ENCODE measurements at places on chromosomes 11 and 22.

- DNase-seq, result no peak
Measured at GRCh38 chr11:117582433-117582832, 214.6 kb downstream of the DSCAML1 start.

DNA sequence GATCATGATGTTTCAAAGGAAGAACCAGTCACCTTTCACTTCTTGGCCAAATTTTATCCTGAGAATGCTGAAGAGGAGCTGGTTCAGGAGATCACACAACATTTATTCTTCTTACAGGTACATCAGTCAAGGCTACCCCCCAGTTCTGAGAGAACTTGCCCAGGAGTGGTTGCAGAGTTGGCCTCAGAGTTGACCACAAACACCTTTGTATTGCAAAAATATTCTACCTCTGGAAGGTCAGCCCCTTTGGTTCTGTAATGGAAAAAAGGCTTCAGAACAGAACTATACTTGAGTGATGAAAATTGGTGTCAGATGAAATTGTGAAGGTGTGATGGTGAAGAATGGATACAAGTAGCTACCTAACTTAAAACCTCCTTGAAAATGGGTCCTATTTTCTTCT lies 35.7 kb downstream of the NF2 start:
- no peak for DNase-seq

- peak; percentile 10 for DNase-seq
Measured at GRCh38 chr11:9462806-9463537, 2.2 kb downstream of the ZNF143 start.

- no peak for DNase-seq
Measured at GRCh38 chr11:72918851-72919250, 104.6 kb downstream of the ATG16L2 start.

DNA sequence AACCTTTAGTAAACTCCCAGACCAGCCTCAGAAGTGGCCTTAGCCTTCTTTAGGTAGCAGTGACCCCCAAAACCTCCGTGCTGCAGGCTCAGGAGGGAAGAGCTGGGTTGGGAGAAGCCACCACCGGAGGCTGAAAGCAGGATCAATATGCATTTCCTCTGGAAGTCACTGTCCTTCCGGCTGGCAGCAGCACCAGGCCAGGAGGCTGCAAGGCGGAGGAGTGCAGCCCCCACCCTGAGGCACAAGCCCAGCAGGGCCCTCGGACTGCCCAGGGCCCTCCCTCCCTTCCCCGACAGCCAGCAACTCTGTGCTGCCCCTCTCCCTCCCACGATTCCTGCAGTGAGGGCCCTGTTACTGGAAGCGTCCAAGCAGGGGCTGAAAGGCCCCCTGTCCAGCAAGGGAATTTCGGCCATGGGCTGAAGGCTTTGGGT lies 3.2 kb upstream of the NRXN2 start:
- DNase-seq, result no peak

- DNase-seq, result no peak
Measured at GRCh38 chr11:57340039-57340615, 2.0 kb downstream of the P2RX3 start.

DNA sequence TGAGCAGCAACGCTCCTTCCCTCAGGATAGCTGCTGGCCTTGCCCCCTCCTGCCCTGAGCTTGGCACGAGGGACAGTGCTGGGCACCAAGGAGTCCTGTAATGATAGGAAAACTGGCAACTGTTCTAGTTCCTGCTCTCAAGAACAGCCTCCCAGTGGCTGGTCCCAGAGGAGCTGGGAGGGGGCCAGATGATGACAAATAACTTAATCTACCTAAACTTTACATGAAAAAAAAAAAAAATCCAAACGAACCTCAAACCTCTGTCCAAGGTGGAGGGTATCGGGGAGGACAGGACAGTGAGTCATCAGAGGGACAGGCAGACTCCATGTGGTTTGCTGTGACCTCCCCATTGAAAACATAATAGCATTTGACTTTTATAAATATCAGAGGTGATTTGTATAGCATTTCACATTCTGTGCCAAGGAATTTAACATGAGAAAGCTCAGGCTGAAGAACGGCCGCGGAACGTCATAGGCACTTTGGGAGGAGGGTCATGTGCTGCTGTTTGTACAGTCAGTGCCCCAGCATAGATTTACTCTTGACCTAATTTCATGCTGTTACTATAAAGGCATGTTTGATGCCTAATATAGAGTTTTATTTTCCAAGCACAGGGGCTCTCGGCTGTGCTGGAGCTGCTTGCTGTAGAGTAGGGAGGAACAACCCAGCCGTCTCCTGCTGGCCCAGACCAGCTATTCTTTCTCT lies 98.2 kb upstream of the NNMT start:
- DNase-seq, result peak; percentile 42

GRCh38 chr11:19890308-19890707 lies 177.7 kb downstream of the NAV2 start:
- peak; percentile 93 for DNase-seq

- DNase-seq, result no peak
Measured at GRCh38 chr11:122100756-122101080, 15.3 kb downstream of the BLID start.
